ENCODE measurements at places on chromosomes 1 and 21. TPM values are rescaled to one million over a fixed set of nuclear protein-coding genes. Genes with fewer than 3 reads are reported as not detected.

GRCh38 chr1:34236089-34236488 lies 59.4 kb downstream of the C1orf94 start:
- DNase-seq, result no peak

GRCh38 chr21:44434568-44434925 lies 20.8 kb upstream of the LRRC3 start:
- DNase-seq, result no peak

DNA sequence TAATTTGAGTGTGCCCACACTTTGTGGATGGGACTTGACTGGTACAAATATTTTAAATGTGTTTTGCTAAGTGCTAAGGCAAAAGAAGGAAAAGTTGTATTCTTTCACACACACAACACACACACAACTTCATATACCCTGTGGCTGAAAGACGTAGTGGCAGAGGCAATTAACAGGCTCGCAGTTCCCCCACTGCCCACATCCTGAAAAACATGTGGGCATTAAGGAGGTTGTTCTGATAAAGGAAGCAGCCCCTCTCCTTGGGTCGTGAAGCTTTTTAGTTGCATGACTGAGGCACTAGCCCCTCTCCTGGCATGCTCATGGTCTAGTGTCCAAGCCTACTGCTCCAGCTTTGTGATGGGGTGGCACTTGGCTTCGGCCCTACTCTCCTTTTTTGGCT lies 14.3 kb upstream of the ADAM30 start:
- DNase-seq, result no peak

DNA sequence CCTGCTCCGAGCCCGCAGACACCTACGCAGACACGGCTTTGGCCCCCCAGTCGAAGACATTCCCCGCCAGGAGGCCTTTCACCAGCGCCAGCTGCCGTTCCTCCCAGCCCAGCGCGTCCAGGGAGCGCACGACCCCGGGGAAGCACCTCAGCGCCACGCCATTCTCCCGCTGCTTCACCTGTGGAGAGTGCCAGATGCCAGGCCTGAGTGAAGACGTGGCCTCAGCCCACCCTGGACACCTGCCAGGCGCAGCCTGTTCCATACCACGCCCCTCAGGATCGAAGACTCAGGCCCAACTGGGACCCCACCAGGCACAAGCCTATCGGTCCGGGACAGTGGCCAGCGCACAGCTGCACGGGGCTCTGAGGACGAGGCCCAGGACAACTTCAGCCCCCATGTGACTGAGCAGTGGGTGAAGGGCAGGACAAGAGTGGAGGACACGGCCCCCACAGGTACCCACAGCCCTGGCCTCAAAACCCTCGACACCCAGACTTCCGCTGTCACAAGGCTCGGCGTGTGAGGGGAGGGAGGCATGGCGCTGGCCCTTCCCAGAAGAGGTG lies 13.5 kb downstream of the PANK4 start:
- no peak for DNase-seq

GRCh38 chr1:219130366-219130935 lies 43.2 kb upstream of the LYPLAL1 start:
- no peak for DNase-seq

GRCh38 chr1:25090707-25091422 lies 141.4 kb downstream of the SYF2 start:
- no peak for DNase-seq

DNA sequence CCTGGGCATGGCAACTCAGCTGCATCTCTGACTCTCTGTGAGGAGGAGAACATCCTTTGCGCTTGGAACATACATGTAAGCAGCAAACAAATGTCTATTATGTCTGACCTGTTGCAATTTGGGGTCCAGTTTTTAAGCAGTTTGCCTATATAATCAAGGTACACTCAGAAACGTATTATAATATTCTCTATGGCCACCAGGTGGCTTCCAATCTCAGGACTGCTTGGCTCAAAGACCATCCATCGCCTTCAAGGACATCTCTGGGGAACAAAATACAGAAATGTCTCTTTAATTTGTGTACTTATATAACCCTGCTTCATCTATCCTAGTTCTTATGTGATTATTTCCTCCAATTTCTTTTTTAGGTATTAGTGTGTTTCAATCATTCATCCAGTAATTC lies 227.2 kb downstream of the OLFM3 start:
- no peak for DNase-seq

GRCh38 chr1:147771226-147772125 lies 11.1 kb upstream of the GJA5 start:
- no peak for DNase-seq

- no peak for DNase-seq
Observed at GRCh38 chr21:38489729-38490128, 8.5 kb downstream of the ERG start.

DNA sequence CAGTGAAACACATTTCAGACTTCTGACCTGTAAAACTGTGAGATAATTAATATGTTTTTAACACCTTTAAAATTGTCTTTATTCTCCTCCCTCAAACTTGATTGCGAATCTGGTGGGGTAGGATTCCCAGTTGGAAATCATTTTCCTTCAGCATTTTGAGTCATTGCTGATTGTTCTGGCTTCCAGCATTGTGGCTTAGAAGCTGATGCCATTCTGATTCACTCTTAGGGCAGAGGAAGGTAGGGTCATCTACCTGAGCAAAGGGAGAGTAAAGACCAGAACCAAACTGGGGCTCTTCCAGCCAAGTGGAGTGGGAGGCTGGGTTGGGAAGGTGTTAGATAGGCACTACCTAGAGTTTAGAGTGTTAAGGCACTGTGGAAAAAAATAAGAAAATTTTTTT lies 61.2 kb downstream of the MPZL1 start:
- DNase-seq, result no peak

DNA sequence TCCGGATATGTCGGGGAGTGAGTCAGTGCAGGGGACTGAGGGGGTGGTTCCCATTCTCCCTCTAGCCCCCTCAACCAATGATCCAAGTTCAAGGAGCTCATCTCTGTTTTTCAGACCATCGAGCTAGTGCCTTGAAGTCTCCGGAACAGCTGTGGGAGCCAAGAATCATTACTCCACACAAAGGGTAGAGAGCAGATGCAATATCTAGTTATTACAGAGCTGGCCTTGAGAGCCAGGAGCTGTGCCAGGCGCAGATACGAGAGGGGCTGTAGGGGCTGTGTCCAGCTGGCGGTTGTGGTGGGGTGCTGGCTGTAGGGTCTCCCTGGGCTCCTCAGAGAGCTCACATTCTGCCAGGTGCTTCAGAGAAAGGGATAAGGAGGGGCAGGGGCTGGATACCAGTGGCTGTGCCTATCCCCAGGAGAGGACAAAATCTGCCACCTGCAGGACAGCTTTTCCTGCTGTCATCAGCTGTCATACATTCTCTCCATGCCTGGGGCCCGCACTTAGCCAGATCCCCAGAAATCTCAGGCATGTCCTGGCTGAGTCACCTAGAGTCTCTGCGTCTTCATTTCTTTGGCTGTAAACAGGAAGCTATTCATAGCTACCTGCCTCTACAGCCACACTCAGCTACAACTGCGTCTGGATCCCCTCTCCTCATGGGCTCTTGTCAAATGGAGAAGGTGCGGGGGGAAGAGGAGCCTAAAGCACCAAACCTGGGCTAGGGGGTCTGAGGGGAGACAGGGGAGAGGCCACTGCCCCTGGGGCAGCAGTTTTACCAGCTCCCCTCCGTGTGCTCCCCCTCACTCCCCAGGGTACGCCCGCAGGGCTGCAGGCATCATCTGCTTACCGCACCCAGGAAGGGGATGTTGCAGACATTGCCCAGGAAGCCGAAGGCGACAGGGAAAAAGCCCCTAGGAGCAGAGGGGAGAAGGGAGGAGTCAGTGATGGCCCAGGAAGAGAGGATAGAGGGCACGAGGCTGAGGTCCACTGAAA lies 2.4 kb upstream of the KISS1 start:
- peak; percentile 70 for DNase-seq

DNA sequence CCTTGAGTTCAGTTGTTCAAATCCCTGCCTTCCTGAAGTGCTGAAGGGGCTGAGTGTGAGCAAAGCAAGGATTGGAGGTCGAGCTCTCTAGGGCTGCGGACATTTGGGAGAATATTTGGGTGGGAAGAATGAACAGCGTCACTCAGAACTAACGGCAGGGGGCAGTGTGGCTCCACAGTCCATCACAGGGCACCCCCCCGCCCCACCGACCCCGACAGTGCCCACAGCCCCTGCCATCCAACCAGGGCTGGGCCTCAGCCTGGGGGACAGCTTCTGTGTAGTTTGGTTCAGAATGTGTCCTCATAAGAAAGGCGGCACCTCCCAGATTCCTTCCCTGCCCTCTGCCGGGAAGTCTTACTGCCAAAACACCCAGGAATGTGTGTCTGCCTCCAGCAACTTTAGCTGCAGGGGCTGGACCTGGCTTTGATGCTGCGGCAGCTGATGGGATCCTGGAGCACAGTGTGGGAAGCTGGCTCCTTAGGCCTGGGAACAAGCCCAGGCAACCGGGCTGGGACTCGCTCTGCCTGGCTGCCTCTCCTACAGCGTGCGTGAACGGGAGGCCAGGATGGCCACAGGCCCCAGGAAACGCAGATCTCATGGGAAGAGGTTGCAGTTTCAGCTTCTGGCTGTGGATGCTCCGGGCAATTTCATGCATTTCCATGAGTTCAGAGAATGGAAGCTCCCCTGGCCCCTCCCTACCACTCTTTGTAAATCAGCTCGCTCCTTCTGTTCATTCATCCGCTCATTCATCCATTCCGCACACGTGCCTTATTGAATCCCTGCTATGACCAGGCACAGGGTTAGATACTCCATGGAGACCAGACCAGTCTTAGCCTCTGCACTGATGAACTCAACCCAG lies 104.9 kb upstream of the TMPRSS2 start:
- no peak for DNase-seq

DNA sequence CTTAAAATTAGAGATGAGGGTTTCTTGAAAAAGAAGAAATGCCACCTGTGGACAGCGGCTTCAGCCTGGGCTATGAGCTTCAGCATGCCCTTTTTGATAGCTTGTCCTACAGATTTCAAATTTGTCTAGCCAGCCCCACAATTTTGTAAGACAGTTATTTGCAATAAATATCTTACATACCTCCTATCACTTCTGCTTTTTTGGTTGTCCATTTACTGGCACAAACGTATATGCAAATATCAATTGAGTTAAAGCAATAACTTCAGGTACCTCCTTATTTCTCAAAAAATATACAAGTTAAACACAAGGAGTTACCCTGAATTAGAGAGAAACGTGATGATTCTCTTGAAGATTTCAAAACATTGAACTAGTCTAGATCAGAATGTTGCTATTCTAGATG lies 53.5 kb downstream of the OLFM3 start:
- no peak for DNase-seq

DNA sequence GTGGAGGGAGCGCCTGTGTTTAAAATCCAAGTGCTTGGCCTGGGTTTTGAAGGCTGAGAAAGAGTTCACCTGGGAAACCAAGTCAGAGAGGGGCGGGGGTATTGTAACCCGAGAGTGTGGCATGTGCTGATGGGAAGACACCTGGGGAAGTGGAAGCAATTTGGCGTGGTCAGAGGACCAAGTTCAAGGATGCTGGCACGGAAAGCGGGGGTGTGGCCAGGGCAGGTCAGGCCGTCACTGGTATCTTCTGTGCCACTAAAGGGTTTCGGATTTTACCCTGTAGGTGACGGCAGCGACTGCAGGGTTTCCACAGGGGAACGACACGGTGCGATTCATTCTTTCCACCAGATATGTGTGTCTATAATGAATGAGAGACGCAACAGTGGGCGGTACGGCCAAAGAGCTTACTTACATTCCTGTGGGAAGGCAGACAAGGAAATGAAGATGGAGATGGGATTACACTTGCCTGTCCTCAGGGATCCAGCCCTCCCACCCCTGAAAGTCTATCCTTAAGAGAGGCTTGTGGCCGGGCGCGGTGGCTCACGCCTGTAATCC lies 31.3 kb downstream of the CA6 start:
- no peak for DNase-seq

GRCh38 chr1:229139331-229140118 lies 131.4 kb upstream of the RAB4A start:
- DNase-seq, result no peak

DNA sequence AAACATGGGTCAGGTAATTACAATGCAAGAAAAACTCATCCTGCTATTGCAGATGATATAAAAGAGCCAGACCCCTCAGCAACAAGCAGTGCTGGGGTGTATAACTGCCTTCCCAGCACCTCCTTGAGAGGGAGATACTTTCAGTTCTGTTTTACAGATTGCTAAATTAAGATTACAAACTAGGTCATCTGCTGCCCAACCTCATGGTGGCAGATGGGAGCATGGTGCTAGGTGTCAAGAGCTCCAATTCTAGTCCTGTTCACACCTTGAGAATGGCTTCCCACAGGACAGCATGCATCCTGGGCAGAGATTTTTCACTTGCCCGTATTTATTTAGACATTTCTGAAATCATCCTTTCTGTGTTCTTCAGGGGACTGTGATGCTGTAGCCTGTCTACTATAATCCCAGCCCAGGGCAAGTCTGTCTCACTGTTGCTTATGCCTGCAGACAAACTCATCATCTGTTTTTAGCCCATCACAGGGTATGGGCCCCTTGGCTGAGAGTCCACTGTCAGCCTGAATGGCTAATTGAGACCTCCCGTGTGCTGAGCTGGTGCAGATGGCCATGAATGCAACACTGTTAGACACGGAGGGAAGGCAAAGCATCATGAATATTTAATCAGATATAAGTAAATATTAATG lies 40.2 kb upstream of the PBX1 start:
- DNase-seq, result no peak

- no peak for DNase-seq
Observed at GRCh38 chr1:1622010-1622787, 6.9 kb downstream of the MIB2 start.

- no peak for DNase-seq
Observed at GRCh38 chr1:113879739-113880038, 7.7 kb downstream of the BCL2L15 start.

GRCh38 chr1:35559317-35559944 lies 1.8 kb downstream of the NCDN start:
- DNase-seq, result no peak

- no peak for DNase-seq
Observed at GRCh38 chr1:25619101-25619890, 2.7 kb downstream of the MAN1C1 start.

DNA sequence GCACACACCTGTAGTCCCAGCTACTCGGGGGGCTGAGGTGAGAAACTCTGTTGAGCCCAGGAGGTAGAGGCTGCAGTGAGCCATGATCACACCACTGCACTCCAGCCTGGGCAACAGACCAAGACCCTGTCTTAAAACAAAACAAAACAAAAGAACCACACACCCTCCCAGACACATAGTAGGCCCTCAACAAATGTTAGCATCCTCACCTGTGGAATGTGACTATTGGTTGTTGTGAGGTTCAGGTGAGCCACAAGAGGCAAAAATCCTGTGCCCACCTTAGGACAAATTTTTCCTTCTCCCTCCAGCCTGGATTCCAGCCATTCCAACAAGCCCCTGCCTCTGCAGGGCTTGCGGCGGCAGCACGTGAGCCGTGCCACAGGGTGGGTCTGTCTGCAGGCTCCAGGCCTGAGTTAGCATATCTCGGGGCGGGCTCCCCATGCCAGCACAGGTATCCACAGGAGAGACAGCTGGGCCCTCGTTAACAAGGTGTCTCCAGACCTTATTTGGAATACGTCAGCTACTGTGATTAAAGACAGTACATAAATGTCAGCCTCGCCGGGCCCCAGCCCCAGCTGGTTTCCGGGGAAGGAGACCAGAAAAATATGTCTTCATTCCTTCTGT lies 17.4 kb downstream of the C1QB start:
- DNase-seq, result no peak

- DNase-seq, result no peak
Observed at GRCh38 chr1:19625291-19625937, 18.7 kb upstream of the NBL1 start.

PRXL2B gene
- 36.0 TPM for total RNA-seq

KDF1 gene
- not detected for total RNA-seq

RGS4 gene
- total RNA-seq, result 280 TPM

TMEM82 gene
- total RNA-seq, result not detected

IGSF3 gene
- total RNA-seq, result 0.60 TPM

FAM131C gene
- total RNA-seq, result 0.20 TPM

SRM gene
- total RNA-seq, result 15.7 TPM

CLDN17 gene
- not detected for total RNA-seq

CYB5RL gene
- total RNA-seq, result 4.3 TPM

OR2L8 gene
- not detected for total RNA-seq

FAM72B gene
- total RNA-seq, result 6.9 TPM
